NCI-H2227 treated with DMSO at 0.1 percent for 48 hours (cell line): ENCODE measurements at places on chromosomes 1 and 21.

GRCh38 chr1:118960567-118961136 lies 27.5 kb downstream of the TBX15 start:
- no peak for DNase-seq

- no peak for DNase-seq
These were observed 58.4 kb downstream of the DYRK1A start for GRCh38 chr21:37425001-37425400.

GRCh38 chr1:150146849-150147542 lies 2.7 kb upstream of the PLEKHO1 start:
- DNase-seq = no peak

GRCh38 chr1:61182049-61182448 lies 99.7 kb downstream of the NFIA start:
- DNase-seq = no peak

- DNase-seq = no peak
These were observed 43.9 kb upstream of the LAMC2 start for GRCh38 chr1:183142171-183142570.

- no peak for DNase-seq
These were observed 288.1 kb downstream of the NUF2 start for GRCh38 chr1:163609858-163610257.

- DNase-seq = no peak
These were observed 18.7 kb downstream of the ACTRT2 start for GRCh38 chr1:3040004-3040403.

GRCh38 chr1:46622344-46622743 lies 5.7 kb upstream of the MOB3C start:
- DNase-seq = no peak

DNA sequence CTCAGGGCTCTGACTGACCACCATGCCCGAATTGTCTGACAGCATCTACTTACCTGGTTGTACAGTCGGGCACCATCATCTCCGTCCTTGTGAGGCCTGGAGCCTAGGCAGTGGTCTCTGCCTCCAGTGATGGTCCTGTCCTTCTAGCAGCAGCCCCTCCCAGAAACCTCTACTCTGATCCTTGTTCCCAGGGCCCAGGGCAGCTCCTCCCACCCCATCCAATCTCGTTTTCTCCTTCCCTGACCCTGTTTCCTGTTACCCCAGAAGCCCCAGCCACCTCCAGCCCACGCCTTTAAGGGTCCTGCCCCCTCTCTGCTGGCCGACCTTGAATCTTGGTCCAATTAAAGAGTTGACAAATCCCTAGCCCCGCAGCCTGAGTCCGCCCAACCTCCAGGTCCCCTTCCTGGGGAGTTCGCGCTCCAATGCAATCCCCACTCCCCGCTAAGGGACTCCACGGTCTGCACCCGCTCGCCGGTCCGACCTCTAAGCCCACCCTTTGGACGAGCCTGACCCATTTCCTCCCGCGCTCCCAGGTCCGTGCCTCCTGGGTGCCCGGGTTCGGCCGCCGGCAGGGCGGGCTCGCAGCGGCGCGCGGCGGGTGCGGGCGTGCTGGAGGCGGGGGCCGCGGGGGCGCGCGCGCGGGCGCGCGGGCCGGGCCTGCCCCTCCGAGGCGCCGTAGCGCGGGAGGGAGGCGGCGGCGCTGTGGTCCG lies at the start of gene B4GALT2:
TSS of gene B4GALT2 (plus strand) at position 660 of the 710 bp plus-strand sequence. CDS start 1,951 bp downstream, outside the sequence.
- no peak for DNase-seq

GRCh38 chr1:60916906-60917305 lies 165.5 kb upstream of the NFIA start:
- DNase-seq = peak; percentile 33

GRCh38 chr1:204882479-204882878 lies 11.8 kb downstream of the NFASC start:
- DNase-seq = no peak

- no peak for DNase-seq
These were observed 80.1 kb upstream of the DNAJC6 start for GRCh38 chr1:65229201-65229600.

DNA sequence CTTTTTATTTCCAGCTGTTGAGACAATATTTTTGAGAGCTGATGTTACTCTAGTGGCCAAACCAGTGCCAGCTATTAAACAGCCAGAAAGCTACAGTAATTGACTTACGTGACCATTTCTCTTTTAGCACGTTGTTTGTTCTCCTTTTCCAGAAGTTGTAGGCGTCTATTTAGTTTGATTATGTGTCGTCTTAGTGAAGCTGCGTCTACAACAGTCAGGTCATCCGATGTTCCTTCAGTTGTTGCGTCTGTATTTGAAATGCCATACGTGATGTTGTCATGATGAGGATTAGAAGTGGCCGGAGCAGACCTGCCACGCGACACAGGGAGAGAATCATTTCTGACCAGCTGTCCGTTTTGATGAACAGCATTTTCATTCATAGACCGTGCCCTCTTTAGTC lies 38.2 kb downstream of the TMEM51 start:
- DNase-seq = no peak

- DNase-seq = no peak
These were observed 17.1 kb upstream of the ADGRB2 start for GRCh38 chr1:31781138-31781755.

DNA sequence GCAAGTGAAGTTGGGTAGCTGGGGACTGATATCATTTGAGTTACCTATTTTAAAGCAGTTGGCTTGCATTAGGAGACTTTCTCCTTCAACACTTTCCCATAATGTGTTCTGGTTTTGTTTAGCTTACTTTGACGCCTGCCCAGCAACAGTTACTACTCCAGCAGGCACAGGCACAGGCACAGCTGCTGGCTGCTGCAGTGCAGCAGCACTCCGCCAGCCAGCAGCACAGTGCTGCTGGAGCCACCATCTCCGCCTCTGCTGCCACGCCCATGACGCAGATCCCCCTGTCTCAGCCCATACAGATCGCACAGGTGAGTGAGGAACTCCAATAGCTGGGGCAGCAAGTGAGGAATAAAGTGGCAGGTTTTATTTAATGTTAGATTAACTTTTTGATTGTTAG lies 144.3 kb downstream of the CD247 start:
- no peak for DNase-seq

- no peak for DNase-seq
These were observed 6.2 kb downstream of the S100A7A start for GRCh38 chr1:153422450-153423068.
